ENCODE measurements at places on chromosomes 2 and 18.
A peak's percentile ranks its signal among the peaks of the same experiment; 100 is the strongest.

DNA sequence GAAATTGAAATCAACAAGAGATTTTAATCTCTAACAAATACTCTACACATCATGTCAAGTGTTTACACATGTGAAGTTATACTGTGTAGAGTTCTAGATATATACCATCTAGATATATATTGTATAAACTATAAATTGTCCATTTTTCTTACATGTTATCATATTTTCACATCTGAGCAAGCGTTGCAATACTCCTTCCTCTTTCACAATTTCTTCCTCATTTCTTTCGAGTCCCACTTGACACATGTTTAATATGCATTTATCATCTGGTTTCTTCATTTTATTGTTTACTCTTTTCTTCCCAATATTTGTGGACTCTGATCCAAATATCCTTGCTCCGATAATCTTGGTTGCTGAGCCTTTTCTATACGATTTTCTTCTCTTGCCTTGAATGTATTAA lies 50.2 kb downstream of the UNC80 start:
- DNase-seq = peak; percentile 4

GRCh38 chr2:85042330-85042729 lies 71.4 kb downstream of the KCMF1 start:
- DNase-seq = no peak

DNA sequence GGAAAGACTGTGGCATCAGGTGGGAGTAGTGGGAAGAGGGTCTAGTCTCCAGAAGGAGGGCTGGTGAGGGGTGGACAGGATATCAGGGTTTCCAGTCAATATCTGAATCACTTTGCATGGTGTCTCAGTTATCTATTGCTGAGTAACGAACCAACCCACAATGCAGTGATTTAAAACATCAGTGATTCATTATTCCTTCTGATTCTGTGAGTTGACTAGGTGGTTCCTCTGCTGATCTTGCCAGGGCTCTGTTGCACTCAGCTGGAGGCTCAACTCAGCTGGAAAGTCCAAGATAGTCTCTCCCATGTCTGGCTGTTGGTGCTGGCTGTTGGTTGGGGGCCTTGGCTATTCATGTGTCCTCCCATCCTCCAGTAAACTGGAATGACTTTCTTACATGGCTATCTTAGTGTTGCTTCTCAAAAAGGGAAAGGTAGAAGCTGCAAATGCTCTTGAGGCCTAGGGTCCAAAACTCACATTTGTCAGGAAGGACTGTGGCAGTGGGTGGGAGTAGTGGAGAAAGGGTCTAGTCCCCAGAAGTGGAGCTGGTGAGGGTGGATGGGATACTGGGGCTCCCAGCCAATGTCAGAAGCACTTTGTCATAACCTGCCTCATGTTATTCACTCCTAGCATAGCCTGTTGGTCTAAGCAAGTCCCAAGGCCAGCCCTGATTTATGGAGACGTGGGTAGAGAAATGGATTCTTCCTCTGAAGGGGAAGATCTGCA lies 13.9 kb downstream of the IL1F10 start:
- DNase-seq = peak; percentile 71

GRCh38 chr2:24623535-24623934 lies 132.5 kb downstream of the NCOA1 start:
- no peak for DNase-seq

GRCh38 chr2:219803294-219803693 lies 175.9 kb downstream of the SLC4A3 start:
- no peak for DNase-seq

GRCh38 chr2:209208211-209208610 lies 215.6 kb upstream of the MAP2 start:
- peak; percentile 49 for DNase-seq

DNA sequence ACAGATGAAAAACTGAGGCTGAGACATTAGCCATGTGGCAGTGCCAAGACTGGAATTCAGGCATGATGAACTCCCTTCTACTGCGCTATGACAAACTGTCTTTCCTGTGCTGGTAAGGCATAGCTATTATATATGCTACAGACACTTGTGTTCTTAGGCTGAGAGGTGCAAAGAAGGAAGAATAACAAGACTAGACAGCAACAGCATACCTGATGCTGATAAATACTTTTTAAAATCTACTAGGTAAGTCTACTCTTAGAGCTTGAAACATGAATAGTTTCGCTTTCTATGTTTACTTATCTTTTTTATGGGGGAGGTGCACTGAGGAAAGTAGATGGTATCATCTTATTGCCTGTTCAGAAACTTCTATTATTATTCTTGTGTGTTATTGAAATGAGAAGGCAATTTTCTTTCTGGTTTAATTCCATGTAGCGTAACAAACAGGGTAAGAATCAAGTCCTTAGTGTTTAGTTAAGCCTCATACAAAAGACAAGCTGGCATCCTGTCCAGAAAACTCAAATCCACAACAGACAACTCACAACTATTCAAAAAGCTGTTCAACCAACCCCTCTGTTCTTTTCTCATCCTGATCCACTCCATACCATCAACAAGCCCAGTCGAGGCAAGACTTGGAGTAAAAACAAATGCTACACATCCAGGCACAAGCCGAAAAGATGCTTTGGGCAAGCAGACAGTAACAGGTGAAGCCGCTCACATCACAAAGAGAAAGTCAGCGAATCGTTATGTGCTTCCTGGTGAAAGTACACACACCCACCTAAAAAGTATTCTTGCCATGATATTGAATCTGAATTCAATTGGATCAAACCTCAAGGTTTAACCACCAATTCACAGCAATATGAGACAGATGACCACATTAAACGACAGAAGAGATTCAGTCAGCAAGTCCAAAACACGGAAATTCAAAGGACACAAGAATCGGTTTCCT lies 1.5 kb downstream of the TTC32 start:
- no peak for DNase-seq

GRCh38 chr18:59142274-59142673 lies 2.6 kb downstream of the SEC11C start:
- DNase-seq = no peak

DNA sequence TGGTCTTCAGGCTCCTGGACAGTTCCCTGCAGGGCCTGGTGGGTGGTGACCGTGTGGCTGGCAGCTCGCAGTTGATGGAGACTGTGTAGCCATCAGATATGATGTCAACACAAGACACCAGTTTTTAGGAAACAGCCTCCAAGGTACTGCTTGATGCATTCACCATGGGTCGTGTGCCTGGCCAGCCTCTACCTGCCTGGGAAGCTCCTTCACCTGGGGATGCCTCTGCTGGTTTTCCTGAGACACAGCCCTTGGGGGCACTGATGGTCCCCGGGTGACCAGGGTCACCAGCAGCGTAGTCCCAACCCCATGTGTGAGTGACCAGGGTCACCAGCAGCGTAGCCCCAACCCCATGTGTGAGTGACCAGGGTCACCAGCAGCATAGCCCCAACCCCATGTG lies 33.6 kb upstream of the KCNG2 start:
- no peak for DNase-seq

- no peak for DNase-seq
Measured at GRCh38 chr2:172226244-172227061, 123.8 kb upstream of the DLX2 start.

DNA sequence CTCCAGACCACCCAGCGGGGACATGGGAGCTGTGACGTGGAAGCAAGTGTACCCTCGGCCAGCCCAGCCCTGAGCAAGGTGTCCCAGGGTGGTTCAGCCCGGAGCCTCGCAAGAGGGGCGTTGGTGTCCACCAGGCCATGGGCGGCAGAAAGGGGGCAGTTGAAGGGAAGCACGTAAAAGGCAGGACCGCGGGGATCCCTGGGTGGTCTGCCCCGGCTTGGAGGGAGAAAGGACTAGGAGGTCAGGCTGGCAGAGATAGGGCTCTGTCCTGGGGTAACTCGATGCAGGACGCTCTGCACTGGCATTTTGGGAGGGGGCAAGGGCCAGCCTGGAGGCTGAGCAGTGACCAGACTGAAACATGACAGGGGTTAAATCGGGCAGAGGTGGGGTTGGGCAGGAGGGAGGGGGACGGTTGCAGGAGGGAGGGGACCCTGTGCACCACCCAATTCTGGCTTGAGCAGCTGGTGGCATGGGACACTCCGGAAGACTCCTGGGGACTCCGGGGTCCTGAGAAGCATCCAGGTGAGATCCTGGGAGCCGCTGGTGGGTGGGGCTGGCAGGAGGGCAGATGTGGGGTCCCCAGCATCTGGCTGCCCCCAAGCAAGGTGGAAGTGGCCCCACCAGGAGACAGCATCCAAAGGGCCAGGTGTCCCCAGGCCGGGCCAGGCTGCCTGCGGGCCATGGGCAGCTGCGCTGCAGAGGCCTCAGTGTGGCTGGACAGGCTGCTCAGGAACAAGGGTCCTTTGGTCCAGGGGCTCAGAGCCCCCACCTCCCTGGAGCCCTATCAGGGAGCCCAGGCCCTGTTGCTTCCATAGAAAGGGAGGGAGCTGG lies 46.8 kb upstream of the GPC1 start:
- no peak for DNase-seq

DNA sequence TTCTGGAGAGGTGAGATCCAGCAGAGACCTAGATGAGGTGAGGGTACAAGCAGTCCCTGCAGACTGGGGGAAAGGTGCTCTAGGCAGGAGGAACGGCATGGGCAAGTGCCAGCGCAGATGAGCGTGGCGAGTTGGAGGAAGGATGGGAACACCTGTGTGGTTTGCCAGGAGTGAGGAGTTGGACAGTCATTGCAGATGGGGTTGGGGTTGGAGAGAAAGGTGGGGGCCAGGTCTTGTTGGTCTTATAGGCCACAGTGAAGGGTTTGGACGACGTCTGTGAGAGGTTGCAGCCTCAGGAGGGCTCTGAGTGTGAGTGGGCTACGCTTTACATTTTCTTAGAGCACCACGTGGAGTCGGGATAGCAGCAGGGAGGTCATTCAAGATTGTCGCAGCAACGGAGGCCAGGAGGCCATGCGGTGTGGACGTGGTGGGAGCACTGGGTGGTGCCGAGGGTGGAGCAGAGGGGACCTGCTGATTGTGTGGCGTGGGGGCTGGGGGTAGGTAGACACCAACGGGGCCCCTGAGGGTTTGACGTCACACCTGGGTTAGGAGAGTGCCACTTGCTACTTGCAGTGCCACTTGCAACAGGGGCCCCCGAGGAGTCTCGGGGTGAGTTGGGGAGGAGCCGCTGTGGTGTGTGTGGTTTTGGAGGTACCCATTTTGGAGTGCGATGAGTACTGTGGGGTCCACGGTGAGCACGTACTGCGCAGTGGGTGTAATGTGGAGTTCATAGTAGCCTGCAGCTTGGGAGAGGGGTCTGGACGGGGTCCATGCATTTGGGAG lies 66.2 kb downstream of the LPIN1 start:
- DNase-seq = no peak

DNA sequence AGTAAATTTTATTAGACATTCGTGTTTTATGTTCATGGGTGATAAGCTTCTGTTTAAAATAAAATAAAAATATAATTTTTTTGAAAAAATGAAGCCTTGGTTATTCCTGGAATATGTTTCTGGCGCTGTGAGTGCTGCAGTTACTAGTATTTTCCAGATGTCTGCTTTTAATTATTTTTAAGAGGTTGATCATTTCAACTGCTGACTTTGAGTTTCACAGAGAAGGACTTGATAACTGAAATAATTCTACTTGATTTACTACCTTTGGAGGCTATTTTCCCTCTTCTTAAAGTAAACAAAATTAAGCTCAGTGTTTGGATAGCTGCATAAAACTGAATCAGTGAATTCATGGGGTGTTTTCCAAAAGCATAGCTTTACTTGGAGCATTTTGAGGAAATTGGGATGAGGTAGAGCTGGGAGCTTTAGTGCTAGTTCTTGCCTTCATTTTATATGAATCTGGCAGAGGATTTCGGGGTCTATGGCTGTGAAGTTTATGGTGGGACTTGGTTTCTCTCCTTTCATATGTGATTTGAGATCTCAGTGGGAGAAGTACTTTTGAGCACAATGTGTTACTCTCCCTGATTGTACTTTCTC lies 666.5 kb downstream of the DCDC2C start:
- no peak for DNase-seq

DNA sequence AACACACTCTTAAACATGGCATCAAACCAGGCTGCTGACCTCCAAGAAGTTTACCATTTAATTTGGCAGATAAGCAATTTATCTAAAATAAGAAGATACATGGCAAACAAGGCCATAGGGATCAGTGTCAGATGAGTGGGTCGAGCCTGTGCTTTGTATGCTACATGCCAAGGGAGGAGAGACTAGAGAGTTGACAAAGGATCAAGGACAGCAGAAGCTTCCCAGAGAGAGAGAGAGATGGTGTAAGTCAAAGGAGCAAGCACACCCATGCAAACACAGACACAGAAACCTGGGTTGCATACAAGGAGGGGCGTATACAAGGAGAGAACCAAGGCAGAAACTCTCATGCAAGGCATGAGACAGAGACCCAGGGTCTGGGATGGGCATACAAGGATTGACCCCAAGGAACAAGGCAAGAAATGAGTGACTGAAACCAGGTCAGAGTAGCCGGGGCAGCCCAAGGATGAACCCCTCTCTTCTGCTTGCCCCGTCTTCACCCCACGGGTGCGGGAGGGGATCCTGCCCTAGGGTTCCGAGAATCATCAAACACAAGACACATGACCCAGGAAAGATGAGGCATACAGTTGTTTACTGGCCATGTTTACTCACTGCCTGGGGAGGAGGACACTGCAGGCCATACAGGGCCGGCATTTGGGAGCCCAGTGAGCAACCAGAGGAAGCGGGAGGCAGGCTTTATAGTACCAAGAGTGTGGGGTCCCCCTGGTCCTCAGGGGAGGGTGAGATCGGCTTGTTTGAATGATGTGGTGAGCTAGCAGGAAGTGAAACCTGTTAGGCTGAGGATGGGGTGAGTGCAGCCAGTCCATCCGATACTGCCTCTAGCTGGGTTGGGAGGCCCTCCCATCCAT lies 529.2 kb upstream of the ID2 start:
- DNase-seq = peak; percentile 28

- DNase-seq = no peak
Measured at GRCh38 chr2:159769147-159769546, 28.9 kb downstream of the CD302 start.

DNA sequence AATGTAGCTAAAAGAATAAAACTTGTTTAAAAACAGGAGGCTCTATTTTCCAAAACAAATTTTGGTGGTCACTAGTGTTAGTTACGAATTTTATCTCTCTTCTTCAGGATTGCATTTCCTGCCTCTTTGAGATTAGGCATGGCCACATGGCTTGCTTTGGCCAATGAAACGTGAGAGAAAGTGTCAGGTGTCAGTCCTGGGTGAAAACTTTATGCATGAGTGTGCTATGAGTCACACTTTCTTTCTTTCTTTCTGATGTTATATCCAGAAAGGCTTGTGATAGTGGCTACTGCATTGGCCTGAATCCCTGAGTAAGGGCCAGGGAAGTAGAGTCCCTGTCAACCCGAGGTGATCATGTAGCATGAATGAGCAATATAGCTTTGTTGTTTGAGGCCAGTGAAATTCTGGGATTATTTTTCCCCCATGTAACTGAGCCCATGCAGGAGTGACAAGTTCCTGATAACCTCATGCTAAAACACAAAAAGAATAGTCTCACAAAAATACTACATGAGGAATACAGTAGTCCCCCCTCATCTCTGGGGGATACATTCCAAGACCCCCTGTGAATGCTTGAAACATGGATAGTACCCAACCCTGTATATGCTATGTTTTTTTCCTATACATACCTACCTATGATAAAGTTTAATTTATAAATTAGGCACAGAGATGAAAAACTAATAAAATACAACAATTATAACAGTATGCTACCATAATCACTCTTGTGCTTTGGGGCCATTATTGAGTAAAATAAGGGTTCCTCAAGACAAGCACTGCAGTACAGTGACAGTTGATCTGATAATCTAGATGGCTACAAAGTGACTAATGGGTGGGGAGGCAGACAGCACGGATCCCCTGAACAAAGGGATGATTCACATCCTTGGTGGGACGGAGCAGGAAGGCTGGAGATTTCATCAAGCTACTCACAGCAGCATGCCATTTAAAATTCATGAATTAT lies 109.5 kb downstream of the CDC42EP3 start:
- DNase-seq = peak; percentile 68

- DNase-seq = no peak
Measured at GRCh38 chr18:37207343-37207742, 358.3 kb downstream of the CELF4 start.

- DNase-seq = no peak
Measured at GRCh38 chr2:31246184-31246852, 12.4 kb downstream of the EHD3 start.
